ENCODE measurements at places on chromosomes 3 and 15. TPM values are rescaled to one million over a fixed set of nuclear protein-coding genes. Genes with fewer than 3 reads are reported as not detected.

SPATA12 gene
- polyA plus RNA-seq, result 0.13 TPM

OIP5 gene
- 11.9 TPM for polyA plus RNA-seq

ATP2B2 gene
- polyA plus RNA-seq, result not detected

CLDN18 gene
- polyA plus RNA-seq, result not detected

DNA sequence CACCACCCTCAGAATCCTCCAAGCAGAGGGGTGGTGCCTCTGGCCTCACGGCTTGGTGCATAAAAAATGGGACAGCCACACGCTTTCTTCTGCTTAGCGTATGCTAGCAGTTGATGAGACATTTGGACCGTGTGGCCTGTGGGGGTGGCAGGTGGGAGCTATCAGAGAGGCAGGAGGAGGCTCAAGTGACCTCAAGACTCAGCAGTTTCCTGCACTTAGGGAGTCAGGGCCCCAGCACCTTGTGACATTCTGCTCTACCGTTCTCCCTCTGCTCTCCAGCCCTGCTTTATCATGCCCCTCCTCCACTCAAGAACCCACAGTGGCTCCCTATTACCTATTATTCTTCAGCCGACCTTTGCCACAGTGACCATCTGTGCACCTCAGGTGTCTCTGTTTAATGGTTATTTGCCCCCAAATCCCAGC lies 41.0 kb upstream of the CGNL1 start:
- no peak for DNase-seq

GRCh38 chr15:45129651-45130129 lies at the start of the genes DUOX1 and DUOXA1:
Gene DUOX1 (plus strand): TSS chr15:45129994. CDS start chr15:45131967, 1,973 bp downstream.
Gene DUOXA1 (minus strand): TSS chr15:45129879. CDS start chr15:45123014, 6,865 bp downstream.
- no peak for DNase-seq

GRCh38 chr3:102068327-102068726 lies 219.0 kb downstream of the NFKBIZ start:
- peak; percentile 49 for DNase-seq

DNA sequence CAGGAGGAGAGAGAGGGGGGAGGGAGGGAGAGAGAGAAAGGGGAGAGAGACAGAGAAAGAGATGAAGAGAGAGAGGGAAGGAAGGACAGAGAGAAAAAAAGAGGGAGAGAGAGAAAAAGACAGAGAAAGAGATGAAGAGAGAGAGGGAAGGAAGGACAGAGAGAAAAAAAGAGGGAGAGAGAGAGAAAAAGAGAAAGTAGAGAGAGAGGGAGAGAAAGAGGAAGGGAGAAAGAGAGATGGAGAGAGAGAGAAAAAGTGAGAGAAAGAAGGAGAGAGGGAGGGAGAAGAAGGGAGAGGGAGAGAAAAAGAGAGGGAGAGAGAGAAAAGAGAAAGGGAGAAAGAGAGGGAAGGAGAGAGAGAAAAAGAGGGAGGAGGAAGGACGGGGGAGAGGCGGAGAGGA lies 204.2 kb downstream of the SV2B start:
- no peak for DNase-seq

DNA sequence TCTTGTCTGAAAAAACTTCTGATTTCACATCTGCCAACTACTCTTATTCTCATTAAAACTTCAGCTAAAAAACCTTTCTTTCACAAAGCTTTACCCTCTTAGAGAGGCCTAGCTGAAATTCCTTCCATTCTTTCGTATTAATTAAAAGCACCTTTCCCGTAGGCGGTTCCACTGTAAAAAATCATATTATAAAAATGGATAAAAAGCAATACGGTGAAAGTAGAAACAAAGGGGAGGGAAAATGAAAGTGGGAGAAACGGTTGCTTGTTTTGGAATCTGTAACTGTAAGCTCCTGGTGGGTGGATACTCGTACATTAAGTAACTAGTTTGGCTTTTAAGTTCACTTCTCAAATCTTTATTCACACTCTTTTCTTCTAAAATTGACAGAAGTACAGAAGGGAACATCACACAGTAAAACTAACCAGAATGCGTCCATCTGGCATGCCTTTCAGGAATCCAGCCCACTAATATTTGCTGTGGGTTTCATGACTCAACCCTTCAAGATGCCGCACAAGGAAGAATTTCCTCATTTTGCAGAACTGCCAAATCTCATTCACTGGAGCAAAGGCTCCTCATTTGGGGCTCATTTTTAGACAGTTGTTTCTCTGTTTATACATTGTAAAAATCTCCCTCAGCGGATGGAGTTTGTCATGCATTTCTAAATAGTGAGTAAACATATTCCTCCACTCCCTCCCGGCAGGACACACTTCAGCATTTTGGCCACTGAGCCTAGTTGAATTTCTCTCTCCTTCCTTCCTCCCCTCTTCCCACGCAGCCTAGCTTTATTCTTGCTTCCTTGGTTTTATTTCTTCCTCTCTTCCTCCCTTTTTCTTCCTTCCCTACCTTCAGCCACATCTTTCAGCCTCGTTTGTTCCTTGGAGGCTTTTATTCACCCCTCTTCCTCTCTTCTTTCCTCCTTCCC lies 419.5 kb upstream of the NAALADL2 start:
- peak; percentile 84 for DNase-seq

GRCh38 chr3:31288641-31289100 lies 244.1 kb upstream of the STT3B start:
- DNase-seq, result peak; percentile 86

- DNase-seq, result no peak
Measured at GRCh38 chr15:64354688-64355344, 1.2 kb downstream of the CSNK1G1 start.

DNA sequence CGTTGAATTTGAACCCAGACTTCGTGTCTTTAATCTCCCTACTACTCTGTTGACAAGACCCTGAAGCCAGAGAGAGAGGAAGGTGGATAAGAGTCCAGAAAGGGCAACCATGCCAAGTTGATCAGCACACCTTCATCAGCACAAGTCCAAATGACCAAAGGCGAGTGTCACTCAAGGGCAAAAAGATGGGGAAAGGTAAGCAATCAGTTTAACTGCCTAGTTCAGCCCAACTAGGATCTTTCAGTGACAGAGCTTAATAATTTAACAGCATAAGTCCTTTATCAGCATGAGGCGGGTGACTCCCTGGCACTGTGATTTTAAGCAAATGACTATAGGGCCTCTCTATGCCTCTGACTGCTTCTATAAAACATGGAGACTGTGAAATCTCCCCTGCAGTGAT lies 6.2 kb downstream of the SUCLG2 start:
- no peak for DNase-seq

GRCh38 chr3:36196058-36196457 lies 184.2 kb upstream of the STAC start:
- no peak for DNase-seq

DNA sequence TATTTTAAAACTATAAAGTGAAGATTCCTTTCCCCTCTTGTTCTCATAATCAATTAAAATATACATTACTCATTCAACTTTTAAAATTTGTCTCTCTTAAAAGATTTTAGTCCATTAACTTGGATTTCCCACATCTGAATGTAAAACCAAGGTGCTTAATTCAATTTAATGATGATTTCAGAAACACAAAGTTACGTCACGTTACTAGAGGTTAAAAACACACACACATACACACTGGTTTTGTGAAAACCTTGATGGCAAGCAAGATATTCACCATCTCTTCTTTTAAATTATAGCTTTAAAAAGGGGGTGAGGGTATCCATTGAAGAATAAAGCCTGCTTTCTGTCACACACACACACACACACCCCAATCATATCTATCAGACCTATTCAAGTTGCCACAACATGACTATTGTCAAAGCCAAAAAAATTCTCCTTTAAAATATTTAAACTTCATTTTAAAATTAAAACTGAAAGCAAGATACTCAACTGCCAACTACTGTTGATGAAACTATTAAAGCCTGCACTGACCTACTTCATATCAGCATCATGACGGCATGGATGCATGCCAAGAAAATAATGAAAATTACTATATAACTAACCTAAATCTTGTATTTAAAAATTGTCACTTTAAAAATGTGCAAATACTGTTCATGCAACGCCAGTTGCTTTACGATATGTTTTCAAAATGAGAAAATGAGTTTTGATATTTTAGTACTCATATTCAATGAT lies 2.1 kb downstream of the RFX7 start:
- peak; percentile 6 for DNase-seq

DNA sequence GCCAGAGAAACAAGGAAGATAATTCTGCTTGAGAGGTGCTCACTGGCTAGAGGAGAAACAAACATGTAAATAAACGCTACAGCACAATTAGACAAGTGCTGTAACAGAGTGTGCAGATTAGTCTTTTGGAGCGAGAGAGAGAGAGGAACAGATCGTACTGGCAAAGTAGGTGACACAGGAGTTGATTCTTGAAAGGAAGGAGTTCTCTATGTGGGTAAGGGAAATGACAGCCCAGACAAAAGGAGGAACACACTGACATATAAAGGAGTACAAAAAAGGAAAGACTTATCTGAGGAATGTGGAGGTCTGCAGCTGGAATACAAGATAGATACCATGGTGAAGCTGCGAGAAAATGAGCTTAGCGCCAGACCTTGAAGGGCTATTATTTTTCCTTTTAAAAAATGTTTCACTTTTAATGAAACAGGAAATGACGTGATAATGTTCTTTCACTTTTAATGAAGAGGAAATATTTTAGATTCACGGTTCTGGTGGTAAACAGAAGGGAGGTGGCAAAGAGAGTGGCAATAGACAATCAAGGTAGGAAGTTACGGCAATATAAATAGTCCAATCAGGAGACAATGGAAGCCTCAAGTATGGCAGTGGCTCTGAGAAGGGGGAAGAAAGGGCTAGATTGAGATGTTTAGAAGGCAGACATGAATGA lies 202.9 kb downstream of the VPS13C start:
- peak; percentile 55 for DNase-seq

- peak; percentile 80 for DNase-seq
Measured at GRCh38 chr3:43413676-43414368, 127.5 kb downstream of the SNRK start.

DNA sequence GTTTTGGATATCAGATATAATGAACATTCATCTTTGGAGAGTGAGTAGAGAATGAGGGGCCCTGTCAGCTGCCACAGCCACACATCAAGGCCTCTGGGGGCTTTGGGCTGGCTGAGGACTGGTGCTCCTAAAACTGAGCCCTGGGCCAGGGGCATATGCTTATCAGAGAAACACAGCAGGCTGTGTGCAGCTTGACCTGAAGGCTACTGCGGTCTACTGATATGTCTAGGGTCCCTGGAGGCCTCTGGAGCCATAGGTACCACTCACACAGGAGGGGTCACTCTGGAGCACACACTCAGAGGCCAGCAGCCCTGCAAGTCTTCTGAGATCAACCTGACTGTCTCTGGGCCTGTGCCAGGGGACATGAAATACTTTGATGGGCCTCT lies 7.6 kb downstream of the TF start:
- no peak for DNase-seq

- DNase-seq, result no peak
Measured at GRCh38 chr3:16743276-16743675, 138.1 kb upstream of the DAZL start.

DNA sequence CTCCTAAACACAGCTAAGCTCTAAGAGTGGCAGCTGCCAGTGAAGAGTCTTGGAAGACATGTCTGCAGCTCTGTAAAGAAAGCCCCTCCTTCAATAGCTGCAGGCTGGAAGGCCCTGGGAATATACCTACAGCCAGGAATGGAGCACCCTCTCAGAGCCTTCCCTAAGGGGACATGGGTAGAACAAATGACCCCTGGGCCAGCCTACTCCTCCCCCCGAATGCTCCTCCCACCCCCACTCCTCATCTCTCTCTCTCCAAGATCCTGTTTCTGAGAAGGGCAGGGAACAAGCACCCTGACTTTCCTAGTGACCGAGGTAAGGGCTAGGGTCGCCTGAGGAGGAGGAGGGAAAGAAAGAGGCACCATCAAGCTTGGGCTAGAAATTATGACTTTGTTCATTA lies 20.7 kb downstream of the CPNE4 start:
- no peak for DNase-seq

DNA sequence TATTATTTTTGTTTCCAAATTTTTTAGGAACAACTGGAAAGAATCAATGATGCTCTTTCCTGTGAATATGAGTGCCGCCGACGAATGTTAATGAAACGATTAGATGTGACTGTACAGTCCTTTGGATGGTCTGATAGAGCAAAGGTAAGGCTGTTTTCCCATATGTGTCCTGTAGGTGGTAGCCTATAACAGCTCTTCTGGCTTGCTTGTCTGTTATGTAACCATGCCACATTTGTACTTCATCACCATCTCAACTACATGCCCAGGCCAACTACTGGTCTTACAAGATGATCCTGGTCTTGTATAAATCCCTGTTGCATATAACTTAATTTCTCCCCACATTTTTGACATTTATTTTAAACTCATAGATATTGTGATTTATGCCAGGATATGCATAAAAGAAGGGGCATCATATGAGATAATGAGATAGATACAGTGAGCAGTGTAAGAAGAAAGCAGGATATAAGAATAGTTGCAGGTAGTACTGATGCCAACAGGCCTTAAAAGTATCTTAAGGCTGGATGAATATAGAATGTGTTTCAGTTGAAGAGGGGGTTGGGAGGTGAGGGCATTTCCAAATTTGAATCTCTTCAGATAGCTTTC lies 20.3 kb downstream of the FAM98B start:
- DNase-seq, result peak; percentile 72
